ENCODE measurements at places on chromosomes 12 and 14.

DNA sequence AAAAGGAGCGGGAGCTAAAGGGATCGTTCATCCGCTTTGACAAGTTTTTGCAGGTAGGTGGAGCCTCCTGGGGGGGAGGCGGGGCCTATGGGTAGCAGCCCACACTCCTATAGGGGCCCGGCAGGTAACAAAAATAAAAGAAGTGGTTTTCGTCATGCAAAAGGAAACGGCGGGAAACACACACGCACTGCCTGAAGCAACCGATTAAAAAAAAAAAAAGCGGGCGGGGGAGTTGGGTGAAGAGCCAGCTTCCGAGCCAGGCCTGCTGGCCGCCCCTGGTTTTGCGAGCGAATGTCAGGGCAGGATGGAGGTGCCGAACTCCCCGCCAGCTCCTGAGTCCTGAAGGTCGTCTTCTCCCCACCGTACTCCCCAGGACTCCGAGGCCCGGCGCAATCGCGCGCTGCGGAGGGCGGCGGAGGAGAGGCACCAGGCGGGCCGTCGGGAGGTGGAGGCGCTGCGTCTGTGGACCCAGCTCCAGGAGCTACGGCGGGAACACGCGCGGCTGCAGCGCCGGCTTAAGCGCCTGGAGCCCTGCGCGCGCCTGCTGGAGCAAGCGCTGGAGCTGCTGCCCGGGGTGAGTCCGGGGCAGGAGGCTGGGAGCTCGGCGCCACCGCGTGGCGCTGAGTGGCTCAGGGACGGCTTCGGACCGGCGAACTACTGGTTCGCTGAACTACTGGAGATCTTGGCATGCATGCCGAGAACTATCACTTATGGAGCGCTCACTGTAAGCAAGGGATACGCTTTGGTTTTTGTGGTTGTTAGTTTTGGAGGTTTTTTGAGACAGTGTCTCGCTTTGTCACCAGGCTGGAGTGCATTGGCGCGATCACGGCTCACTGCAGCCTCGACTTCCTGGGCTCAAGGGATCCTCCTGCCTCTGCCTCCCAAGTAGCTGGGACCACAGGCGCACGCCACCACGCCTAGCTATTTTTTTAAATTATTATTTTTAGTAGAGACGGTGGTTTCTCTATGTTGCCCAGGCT is 3.6 kb downstream of the CFAP73 start:
- DNase-seq = no peak

DNA sequence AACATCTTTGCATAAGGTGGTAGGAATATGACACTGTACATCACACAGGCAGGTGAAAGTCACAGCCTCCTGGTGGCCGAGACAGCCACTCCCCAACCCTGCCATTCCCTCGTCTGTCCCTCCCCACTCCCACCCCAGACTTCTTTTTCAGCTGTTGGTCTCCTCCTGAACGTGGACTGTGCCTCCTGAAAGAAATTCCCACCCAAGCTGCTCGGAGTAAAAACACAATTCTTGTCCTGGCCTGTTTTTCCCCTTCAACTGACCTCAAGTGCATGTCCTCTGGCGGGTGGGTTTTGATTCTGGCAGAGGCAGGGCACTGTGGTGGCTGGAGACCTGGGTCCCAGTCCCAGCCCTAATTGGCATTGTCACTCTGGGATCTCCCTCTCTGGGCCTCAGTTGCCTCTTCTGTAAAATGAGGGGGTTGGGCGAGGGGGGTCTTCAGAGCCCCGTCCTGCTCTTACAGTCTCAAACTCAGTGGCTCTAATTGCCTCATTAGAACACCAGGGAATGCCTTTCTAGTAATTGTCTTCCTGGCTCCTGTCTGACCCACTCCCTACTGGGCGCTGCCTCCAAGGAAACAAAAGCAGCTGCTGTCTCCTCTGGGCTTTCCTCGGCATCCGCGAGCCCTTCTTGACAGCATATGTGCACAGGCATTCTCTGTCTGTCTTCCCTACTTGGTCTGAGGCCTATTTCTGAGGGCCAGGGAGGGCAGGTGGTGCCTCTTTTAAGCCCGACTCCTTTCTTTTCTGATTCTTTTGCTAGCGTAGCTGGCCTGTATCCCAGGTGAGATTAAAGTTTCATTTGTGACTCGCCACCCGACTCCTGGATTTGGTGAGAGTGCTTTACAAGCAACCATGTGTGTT is 186.6 kb upstream of the RMST start:
- no peak for DNase-seq

DNA sequence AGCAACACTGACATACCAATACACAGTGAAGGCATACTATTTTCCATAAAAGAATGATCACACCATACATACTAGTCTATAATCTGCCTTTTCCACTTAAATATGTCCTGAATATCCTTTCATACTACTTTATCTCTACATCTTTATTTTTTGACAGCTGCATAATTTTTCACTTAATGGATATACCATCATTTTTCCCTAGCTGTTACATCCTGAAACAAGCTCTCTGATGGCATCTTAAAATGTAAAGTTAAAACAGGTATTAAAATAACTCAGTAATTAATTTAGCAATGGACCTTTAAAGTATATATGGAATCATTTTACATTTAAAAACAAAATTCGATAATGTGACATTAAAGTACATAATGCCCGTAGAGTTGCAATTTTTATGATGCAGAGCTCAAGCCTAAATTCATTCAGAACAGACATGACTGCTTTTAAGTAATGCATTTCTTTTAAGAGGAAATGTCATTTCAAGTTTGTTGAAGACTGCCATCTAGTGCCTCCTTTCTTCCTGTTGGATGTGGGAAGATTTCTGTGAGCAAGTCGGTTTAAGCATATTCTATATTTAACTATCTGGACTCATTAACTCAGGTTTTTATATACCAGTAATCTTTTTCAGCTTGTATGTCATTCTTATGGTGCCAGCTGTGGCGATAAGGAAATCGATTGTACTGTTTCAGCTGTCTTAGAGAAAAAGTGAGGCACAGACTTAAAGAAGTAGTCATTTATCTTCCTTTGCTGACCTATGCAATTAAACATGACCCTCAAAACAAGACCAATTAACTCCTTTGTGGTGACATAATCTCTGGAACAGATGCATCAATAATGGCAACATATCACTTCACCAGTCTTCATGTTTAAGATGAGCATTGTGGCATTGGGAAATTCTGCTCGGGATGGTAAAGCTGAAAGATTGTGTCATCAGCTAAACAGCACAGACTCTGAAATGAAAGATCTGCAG is 20.3 kb downstream of the PRICKLE1 start:
- no peak for DNase-seq

DNA sequence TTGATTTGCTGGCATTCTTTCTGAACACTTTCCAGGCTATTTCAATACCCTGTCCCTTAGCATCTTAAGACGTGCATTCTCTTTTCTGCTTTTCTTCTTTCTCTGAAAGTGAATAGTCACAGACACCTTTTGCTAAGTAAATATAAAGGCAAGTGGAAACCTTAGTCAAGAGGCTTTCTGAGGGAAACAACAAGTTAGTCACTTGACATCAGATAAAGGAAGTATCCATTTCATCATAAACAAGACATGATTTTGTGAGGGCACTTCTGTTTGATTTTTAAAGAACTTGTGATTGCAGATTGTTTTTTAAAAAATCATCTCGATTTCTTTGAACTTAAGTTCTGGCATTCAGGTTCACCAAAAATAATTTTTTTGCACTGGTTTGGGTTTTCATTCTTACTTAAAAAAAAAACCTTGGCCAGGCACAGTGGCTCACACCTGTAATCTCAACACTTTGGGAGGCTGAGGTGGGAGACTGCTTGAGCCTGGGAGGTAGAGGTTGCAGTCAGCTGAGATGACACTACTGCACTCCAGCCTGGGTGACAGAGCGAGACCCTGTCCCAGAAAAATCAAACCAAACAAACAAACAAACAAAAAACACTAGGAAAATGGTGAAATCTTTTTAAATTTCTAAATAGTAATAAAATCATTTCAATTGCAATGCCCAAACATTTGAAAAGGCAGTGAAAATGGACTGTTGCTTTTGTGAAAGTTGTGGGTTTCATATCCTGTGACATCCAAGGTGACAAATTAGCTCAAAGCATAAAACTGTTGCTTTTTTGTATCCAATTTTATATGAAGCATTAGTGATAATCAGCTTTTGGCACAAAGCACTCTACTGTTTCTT is 8.3 kb upstream of the KLHL42 start:
- DNase-seq = no peak

DNA sequence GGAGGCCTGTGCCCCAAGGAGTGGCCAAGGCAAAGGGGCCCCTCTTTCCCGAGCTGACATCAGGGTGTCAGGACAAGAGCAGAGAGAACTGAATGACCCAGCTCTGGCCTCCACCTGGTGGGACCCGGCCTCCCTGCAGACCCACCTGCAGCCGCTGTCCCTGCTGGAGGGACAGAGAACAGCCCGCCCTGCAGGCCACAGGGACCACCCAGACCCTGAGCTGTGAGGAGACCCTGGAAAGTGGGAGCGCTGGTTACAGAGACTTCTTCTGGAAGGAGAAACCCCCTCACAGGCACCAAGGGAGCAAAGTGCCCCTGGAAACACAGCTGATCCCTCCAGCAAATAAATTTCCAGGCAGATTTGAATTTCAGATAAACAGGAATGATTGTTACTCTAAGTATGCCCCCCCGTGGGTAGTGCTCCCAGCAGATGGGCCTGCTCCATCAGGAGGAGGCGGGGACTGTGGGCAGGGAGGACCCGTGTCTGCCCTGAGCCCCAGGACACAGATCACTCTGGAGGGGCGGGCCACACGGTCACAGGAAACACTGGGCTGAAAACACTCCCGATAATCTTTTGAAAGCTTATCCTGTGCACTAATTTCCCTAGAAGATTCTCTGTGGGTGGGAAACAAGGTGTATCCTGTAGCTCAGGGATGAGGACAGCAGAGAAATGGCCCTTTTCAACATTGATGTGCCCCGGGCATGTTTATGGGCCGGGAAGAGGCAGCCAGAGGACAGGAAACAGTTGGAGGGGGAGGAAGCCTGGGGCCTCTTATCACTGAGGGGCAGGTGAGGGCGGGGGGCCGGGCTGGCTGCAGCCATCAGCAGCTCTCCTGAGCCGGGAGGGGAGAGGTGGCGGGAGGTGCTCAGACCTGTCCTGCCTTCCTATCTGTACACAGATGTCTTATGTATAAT is 276.0 kb downstream of the ADGRD1 start:
- no peak for DNase-seq

DNA sequence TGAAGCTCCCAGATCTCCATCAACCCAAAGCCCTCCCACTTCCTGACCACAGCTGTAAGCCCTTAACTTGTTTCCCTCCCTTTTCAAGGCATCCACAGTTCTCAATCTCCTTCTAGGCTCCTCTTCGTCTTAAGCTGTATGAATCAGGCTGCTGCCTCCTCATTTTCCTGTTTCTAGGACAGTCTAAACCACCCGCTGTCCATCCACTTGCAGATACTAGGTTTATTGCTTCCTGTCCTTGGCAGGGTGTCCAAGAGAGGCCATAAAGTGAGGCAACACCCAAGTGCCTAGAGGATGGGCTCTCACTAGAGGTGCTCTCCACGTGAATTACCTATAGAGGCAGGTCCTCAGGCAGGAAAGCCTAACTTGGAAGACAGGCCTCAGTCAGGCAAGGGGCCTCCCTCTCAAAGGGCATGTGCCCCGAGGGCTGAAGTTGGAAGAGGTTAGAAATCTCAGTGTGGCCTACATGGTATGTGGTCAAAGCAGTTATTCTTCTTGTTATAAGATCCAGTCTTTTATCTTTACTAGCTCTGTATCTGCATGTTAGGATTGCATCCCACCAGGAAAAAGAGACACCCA is 8.8 kb upstream of the TMEM106C start:
- no peak for DNase-seq

DNA sequence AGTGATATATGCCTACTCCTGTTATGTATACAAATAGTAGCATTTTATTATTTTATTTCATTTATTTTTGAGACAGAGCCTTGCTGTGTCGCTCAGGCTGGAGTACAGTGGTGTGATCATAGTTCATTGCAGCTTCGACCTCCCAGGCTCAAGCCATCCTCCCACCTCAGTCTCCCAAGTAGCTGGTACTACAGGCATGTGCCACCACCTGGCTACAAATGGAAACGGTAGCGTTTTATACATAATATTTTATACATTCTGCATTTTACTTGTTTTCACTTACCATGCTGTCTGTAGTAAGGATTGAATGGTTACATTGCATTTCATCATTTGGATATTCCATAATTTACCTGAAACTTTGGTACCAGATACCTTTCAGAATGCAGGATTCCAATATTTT is 14.1 kb downstream of the C1R start:
- no peak for DNase-seq

- DNase-seq = no peak
Measured at GRCh38 chr12:77079631-77080030, 14.3 kb upstream of the E2F7 start.

GRCh38 chr12:59484575-59484974 is 111.3 kb upstream of the SLC16A7 start:
- DNase-seq = no peak

GRCh38 chr12:104095289-104095688 is 31.0 kb downstream of the HCFC2 start:
- no peak for DNase-seq

GRCh38 chr14:55893705-55894104 is 224.5 kb upstream of the PELI2 start:
- DNase-seq = no peak

DNA sequence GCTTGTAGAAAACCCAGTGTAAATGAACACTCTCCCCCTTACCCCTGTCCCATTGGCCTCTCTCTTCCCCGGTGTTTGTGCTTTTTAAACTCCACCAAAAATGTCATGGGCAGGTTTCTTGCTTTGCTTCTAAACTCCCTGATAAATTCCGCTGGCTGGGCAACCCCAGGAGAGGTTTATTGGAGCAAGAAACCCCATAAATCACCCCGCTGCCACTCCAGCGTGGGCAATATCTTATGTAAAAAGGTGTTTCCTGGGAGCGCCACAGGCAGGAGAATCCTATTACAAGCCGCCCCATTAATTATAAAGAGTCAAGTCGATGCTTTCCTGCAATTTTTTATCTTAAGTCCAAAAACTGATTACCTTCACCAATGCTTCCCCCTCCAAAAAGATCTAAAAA is 22.8 kb downstream of the LHX5 start:
- no peak for DNase-seq

GRCh38 chr14:102280376-102280962 is 24.5 kb downstream of the MOK start:
- no peak for DNase-seq

DNA sequence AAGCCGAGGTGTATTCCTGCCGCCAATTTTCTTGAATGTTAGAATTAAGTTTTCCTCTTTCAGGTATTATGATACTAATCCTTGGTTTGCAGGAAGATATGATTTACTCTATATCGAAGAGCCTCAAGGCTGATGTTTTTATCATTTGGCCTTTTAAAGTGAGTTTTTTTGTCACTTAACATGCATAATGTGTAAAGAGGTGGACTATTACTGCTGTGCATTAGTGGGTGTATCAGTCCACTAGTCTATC is 11.1 kb upstream of the TMPO start:
- DNase-seq = no peak

DNA sequence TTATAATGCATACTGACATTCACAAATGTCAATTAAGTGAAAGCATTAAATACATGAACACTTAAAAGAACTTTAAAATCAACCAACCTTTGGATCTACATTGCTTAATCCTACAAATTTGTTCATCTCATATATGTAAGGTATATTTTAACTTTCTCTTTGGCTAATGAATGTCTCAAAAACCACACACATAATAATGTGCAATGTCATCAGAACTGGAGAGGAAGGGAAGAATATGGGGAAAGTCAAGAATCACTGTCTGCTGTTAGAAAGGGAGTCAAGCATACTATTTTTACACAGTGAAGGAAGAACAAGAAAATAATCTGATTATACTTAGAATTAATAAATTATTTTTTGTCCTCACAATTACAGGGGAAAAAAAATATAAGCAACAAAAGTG is 4.9 kb downstream of the GMFB start:
- no peak for DNase-seq

- DNase-seq = no peak
Measured at GRCh38 chr12:67661311-67662021, 12.9 kb downstream of the DYRK2 start.
